IgD-negative memory B cell (primary cell): ENCODE measurements at places on chromosomes 1 and 21. TPM values are rescaled to one million over a fixed set of nuclear protein-coding genes. Genes with fewer than 3 reads are reported as not detected.

SLAMF7 gene
- polyA plus RNA-seq: 26.8 TPM

CRP gene
- polyA plus RNA-seq: not detected

ADGRB2 gene
- polyA plus RNA-seq: 0.97 TPM

HSD3B1 gene
- not detected for polyA plus RNA-seq

TLR5 gene
- polyA plus RNA-seq: 1.1 TPM

SNAPIN gene
- 74.5 TPM for polyA plus RNA-seq

MDM4 gene
- 23.9 TPM for polyA plus RNA-seq
